Stimulated activated CD8-positive, alpha-beta memory T cell treated with anti-CD3 and anti-CD28 coated beads, Interleukin-12 subunit alpha, Interleukin-12 subunit beta, amount 100 ng/mL, for 1 hour (primary cell): ENCODE measurements at places on chromosomes 6 and 20.

- no peak for DNase-seq
Measured at GRCh38 chr20:2871111-2871465, 2.2 kb upstream of the PTPRA start.

DNA sequence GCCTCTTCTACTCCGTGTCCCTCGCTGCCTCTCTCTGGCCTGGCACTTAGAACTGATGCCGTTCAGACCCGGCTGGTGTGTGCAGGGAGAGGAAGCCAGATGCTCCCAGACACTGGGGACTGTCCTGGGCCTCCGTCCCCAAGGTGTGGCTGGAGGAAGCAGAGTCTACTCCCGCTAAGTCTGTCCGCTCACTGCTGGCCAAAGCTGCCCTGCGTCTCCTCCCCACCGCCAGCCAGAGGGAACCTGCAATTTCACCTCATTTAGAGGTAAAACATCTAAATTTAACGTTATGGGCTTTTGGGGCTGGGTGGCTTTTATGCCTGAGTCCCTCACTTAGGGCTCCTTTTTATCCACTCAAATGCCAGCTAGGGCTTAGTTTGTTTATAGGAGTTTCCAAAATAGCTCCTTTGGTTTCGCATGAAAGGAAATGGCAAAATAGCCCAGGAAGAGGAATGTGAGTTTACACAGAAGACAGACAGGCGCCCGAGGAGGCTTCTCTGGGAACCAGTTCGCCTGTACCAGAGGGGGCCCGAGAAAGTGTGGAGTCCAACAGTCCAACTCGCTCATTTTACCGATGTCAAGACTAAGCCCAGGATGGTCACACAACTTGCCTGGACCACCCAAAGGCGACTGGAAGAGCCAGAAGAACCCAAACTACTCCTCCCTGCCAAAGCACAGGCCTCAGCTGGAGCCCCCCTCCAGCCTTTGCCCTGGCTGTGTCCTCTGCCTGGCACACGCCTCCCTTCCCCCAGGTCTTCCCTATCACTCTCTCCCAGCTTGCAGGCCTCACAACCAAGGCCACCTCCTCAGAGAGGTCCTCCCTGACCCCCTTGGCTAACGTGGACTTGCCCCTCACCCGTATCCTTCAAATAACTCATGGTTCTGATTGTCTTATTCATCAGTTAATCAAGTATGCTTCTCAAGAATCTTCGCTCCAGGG, 54.5 kb downstream of the RIPOR3 start:
- DNase-seq = no peak

DNA sequence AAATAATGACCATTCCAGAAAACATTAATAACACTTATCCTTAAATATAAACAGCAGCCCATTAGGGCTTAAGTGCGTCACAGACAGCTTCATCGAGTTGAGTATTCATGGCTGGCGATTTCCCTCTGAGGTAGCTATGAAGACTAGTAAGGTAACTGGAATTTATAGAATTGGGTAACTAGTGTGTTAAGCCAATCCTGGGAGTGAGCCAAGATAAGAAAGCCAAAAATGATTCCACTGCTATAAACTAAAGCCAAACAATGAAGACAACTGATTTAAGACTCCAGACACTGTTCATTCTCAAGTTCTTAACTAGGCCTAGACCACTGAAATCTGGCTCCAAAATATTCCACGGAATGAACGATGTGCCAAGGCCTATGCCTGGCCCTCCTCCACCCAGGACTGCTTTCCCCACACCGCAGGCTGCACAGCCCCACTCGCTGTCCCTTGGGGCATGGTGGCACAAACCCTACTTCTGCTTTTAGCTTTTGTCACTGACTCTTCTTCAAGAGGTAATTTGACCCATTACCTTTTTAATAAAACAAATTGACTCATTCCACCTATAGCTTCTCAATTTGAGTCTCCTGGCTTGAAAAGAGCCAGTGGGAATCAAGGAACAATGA, 66.0 kb downstream of the BLOC1S5 start:
- no peak for DNase-seq

DNA sequence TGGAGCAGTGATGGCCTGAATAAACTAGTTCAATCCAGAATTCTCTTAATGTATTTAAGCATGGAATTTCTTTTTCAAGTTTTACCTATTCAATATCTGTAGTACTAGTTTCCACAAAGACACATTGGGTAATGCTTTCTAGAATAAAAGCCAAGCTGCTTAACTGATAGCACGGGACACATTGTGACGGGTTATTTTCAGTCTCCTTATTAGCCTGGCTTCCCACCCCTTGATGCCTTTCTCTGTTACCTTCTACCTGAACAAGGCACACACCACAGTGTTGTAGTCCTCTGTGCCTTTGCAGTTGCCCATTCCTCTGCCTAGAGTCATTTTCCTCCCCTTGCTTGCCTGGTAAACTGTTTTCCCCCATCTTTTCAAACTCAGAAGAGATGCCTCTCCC, 139.1 kb downstream of the HDGFL1 start:
- DNase-seq = no peak

GRCh38 chr6:79030023-79030422, 48.0 kb downstream of the PHIP start:
- DNase-seq = no peak

GRCh38 chr20:63708301-63709148, 686 bp downstream of the ZGPAT start:
- no peak for DNase-seq

DNA sequence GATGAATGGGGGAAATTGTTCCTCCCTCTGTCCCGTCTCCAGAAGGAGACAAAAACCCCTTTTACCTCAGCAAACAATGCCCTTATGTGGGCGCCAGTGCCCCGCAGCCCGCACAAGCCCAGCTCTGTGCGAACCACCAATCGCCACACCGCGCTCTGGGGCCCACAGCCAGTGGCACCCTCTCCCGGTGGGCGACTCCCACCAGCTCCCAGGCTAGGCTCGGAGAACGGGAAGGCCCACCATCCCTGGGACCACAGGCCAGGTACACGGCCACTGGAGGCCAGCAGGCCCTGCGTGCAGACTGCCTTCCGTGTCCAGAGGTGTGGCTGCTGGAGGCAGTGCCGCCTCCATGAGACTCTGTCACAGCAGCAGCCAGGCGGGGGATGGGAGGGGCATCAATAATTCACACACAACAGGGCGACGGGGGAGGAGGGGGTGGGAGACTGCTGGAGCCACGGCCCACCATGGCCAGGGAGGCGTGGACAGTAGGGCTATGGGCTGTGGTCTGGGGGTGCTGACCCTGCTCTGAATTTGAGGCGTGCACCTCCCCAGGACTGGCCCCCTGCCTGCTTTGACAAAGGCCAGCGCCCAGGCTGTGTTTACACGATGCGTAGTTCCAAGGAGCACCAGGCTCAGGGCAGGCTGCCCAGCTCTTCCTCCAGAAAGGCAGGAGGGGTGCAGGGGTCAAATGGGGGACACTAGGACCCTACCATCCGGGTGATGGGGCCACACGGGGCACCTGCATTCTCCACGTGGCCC, 105.7 kb downstream of the ASXL1 start:
- DNase-seq = no peak

GRCh38 chr6:4316867-4317400, 181.6 kb upstream of the ECI2 start:
- no peak for DNase-seq

DNA sequence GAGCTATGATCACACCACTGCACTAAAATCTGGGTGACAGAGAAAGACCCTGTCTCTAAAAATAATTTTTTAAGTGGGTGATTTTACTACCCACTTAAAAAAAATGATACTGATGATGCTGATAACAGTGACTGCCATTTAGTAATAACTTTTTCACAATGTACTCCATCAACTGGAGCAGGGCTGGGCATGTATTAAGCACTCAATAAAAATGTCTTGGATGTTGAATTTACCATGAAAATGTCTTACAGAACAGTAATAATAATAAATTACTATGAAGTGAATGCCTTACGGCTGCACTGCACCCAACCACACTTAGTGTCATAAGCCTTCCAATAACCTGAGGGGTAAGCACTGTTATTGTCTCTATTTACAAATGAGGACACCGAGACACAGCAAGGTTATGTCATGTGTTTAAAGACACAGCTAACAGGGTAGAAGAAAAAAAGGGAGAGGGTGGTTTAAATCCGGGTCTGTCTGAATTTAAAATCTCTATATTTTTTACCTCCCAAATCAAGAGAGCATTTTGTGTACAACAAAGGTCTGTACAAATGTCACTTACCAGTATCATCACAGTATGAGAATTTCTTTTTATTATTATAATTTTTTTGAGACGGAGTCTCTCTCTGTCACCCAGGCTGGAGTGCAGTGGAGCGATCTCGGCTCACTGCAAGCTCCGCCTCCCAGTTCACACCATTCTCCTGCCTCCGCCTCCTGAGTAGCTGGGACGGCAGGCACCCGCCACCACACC, 21.5 kb downstream of the RIMS4 start:
- DNase-seq = no peak

DNA sequence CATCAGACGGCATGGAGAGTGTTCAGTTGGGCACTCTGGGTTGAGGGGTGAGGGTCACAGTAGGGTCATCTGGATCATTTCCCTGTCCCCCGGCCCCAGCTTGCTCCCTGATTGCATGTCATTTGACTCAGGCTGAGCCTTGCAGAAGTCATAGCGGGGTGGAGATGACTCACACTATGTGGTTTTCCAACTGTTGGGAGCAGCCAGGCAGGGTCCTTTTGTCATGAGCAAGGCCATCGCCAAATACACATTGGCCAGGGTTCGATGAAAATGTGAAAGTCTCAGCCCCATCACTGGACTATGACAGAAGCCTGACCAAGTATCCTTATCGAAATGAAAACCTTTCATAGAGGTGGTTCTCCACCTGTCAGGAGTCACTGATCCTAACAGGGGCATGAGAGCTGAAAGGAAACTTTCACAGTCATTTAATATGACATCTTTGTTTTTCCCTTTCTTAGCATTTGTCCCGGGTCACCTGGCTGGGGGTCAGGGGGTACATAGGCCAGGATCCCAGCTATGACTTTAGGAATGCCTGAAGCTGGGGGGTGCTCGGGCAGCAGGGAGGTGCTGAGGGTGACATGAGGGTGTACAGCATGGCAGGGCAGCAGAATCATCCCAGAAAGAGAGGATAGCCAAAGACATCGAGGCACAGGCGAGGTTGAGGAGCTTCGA, 70.2 kb upstream of the CD93 start:
- no peak for DNase-seq

- no peak for DNase-seq
Measured at GRCh38 chr20:51010043-51010365, 12.9 kb downstream of the KCNG1 start.

GRCh38 chr20:58127701-58128111, 100.7 kb downstream of the ANKRD60 start:
- no peak for DNase-seq

DNA sequence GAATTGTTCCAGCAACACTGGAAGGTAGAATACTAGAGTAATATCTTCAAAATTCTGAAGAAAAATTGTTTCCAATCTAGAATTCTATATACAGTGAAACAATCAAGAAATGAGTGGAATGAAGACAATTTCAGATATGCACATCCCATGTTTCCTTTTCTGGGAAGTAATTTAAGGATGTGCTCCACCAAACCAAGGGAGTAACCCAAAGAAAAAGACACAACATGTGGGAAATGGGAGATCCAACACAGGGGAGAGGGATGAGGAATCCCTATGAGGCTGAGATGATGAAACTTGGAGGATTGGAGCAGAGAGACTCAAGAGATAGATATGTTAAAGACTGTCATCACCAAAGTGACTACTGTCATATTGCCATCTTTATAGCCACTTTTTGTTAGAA, 9.8 kb upstream of the RNF24 start:
- DNase-seq = no peak

DNA sequence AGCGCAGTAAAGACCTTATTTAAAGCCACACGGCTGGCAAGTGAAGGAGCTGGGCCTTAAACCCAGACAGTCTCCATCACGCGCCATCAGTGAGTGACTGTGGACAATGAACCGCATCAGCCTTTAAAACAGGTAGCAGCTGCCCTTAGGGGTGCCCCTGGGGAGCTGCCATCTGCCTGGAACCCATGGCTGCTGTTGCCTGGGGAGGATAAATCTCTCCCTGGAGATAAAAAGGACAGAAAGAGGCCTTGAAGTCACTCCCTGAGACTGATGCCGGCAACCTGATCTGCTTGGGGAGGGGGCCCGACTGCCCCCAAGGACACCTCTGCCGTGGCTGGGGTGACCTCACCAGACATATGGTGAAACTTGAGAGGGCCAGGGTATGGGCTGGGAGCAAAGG, 73.5 kb downstream of the PREX1 start:
- DNase-seq = no peak

DNA sequence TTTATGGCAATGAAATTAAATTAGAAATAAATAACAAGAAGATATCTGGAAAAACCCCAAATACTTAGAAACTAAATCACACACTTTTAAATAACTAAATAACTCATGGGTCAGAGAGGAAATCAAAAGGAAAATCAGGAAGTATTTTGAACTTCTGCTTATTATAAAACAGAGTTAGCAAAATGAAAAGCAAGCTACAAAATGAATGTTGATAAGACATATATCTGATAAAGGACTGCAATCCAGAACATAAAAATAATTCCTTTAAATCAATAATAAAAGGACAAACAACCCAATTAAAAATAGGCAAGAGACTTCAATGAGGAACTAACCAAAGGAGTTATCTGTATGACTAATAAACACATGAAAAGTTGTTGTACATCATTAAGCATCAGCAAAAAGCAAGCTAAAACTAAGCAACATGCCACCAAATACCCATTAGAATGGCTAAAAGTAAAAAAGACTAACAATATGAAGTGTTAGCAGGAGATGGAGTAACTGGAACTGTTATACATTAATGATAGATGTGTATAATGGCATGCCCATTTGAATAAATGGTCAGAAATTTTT, 38.9 kb upstream of the STMND1 start:
- no peak for DNase-seq

GRCh38 chr6:43796903-43797890, 27.2 kb downstream of the VEGFA start:
- no peak for DNase-seq

- DNase-seq = no peak
Measured at GRCh38 chr6:72219536-72219935, 333.2 kb downstream of the RIMS1 start.

DNA sequence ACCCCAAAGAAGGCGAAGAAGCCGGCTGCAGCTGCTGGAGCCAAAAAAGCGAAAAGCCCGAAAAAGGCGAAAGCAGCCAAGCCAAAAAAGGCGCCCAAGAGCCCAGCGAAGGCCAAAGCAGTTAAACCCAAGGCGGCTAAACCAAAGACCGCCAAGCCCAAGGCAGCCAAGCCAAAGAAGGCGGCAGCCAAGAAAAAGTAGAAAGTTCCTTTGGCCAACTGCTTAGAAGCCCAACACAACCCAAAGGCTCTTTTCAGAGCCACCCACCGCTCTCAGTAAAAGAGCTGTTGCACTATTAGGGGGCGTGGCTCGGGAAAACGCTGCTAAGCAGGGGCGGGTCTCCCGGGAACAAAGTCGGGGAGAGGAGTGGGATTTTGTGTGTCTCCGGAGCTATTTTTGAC, 69.6 kb downstream of the HFE start:
- DNase-seq = peak; percentile 32
